HT1080 (cell line): ENCODE measurements at places on chromosomes 2 and 18. TPM values are rescaled to one million over a fixed set of nuclear protein-coding genes. Genes with fewer than 3 reads are reported as not detected.

DNA sequence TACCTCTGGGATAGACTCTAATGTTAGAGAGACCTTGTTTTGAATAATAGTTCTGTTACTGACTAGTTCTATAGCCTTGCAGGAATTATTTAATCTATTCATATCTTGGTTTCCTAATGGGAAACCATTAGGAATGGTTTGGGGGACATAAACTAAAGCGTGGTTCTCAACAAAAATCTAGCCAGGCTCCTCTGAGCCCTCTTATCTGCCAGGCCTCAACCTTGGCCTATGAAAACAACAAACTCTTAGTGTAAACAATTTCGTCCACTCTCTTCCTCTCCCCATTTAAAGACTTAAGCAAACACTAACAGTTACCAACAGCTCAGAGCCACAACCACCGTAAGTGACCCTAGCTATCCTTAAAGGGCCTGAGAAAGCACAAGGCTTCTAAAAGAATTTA lies 10.6 kb upstream of the NBAS start:
- DNase-seq: no peak

DNA sequence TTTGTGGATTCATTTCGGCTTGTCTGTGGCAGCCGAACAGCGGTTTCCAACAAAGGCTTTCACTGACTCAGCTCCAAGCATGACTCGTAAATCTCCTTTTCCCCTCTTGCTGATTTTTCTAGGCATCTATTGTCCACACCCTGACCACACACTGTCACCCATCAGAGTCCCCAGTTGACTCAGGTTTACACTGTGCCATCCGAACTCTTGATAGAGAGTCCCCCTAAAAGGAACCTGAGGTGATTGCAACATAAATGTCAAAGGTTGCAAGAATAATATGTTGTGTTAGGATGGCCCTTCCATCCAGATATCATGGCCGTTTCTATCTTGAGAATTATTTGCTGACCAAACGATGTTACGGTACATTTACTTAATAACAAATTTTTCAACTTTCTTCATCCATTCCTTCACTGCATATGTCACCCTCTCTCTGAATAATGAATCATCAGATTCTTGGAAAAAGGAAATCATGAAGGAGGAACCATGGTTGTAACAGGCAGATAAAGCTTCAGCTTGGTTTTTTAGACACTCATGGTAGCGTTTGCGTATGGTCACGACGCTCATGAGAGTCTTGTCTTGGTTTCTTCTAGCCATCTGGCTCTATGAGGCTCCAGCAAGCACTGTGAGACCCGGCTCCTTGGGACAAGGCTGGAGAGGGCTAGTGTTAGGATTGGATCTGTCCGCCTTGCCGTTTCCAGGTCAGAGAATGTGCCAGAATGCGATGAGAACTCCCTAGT lies 72.1 kb downstream of the NPAS2 start:
- DNase-seq: peak; percentile 80

DNA sequence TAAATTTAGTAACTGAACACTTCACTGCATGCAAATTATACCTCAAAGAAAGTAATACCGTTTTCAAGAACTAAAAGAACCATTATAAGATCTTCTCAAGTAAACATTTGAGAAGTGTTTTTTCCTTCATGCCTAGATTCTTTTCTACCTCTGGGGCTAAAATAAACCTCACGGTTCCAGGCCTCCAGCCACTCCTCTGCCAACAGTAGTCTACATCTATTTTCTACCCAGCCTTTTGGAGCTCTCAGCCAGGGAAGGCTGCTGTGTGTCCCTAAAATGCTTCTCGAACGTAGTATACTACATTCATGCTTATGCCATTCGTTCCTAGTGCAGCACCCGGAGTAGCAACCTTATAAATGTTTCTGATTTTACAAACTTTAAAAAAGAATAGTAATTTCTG lies 219.7 kb downstream of the AFF3 start:
- DNase-seq: no peak

DNA sequence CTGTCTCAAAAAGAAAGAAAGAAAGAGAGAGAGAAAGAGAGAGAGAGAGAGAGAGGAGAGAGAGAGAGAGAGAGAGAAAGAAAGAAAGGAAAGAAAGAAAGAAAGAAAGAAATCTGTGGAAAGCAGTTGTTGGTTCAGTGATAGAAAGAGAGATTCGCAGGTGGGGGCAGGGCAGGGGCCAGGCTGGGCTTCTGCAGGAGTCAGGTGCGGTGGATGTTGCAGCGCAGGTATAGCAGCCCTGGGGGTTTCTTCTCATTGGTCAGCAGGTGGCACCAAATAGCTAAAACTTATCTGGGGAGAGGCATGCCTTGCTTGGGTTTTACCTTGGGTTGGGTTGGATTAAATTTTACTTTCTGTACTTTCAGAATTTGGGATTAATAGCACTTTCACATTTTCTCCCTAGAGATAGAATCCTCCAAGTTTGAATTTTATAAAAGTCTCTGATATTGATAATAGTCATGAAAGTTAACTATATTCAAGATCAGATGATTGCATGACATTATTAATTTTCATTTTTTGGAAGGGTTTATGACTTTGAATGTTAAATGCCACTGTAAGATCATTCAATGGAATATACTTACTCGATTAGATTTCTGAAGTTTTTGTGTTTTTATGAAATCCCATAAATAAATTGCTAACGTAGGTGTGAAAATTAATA lies 66.6 kb downstream of the SPTBN1 start:
- peak; percentile 44 for DNase-seq

- no peak for DNase-seq
Observed at GRCh38 chr2:242027676-242028450, 158.3 kb downstream of the RTP5 start.

DNA sequence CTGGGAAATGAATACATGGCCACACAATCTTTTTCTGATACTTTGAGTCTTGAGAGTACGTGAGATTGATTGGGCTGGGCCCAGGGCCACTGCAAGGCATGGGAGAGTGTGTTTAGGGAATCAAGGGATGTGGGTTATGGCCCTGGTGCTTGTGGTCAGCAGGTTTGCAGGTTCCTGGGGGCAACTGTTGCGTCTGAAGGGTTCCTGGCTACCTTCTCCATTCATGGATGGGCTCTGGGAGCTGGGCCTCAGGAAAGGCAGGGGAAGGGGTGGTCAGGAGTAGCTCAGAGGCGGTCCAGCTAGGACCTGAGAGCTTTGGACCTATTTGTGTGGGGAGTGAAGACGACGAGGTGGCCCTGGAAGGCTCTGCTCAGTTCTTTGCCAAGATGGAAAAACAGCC lies 8.4 kb upstream of the ZAP70 start:
- no peak for DNase-seq

DNA sequence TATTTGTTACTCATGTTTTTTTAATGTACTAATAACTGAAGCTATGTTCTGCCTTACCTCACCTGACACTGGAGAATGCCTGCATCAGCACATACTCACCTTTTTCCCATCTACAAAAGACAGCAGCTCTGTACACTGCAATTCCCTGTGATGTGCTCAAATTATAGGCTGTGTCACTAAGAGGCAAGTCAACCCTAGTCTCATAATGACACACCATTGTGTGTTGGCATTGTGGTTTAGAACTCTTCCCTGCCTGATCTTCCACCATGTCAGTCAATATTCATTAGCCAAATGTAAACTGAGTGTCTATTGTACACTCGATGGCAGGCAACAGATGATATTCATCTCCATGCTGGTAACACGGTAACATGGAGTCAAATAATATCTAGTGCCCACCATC lies 332.1 kb upstream of the TCF4 start:
- no peak for DNase-seq

- DNase-seq: no peak
Observed at GRCh38 chr18:11990539-11990938, 9.2 kb downstream of the IMPA2 start.

DNA sequence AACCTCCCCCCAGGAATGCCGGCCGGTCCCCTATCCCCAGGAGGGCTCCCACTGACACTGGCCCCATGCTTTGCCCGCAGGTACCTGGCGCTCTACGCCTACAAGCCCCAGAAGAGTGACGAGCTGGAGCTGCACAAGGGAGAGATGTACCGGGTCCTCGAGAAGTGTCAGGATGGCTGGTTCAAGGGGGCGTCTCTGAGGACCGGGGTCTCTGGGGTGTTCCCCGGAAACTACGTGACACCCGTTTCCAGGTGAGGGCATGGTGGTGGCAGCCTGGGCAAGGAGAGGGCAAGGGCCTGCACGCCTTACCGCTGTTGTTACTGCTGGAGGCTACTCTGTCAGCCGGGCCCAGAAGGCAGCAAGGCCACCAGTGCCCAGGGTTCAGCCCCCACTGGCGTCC lies 181.3 kb downstream of the SEPTIN10 start:
- no peak for DNase-seq

GRCh38 chr2:190913725-190914124 lies 33.1 kb downstream of the GLS start:
- DNase-seq: no peak

DNA sequence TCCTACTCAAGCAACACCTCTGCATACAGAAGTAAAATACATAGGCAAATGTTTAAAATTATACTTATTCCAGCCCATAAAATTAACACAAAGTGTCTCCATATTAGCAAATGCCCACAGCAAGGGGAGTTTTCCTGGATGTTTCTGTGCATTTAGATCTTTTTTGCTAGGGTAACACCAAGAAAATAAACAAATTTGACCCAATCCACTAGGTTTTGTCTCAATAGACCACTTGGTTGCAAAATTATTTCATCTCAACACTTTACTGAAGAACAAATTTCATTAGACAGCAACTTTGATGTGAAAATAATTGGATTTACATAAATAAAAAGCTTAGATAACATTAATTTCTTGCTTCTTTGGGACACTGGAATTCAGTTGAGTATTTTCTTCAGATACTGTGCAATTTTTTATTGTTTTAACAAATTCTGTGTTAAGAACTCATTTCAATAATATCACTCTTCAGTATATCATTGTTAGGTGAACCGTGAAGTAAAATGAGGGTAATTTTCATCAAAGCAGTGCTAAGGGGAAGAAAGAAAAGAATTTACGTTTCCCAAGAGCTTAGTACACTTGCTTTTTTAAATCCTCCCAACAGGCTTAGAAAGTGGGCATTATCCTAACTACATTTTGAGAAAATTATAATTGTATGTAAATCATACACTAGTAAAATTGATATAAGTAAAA lies 133.5 kb upstream of the TTC39C start:
- no peak for DNase-seq

DNA sequence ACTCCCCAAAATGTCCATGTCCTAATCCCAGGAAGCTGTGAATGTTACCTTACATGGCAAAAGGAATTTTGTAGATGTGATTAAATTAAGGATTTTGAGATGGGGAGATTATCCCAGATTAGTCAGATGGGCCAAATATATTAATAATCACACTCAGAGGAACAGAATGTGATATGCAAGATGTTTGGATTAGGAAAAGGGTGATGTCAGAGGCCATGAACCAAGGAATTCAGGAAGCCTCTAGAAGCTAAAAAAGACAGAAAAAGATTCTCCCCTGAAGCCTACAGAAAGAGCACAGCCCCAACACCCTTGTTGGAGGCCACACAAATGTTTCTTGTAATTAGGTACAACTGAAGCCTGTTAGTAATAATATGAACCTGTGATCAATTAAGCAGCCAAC lies 13.1 kb downstream of the TMEM131 start:
- no peak for DNase-seq

DNA sequence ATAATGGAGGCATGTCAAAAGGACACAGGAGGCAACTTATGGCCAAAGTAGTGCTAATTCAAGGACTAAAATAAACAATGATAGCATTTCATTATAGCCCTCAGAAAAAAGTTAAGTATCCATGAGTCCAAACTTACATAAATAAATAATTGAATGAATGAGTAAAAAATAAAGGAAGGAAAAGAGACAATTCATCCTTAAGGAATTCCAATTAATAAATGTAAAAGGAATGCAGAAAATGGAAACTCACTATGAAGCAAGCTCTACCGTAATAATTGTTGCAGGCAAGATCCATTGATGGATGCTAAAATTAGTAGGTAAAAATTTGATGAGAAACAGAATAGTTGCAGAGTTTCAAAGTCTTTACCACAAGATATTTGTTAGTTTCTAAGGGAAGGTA lies 88.2 kb upstream of the RAPGEF4 start:
- DNase-seq: peak; percentile 23

- no peak for DNase-seq
Observed at GRCh38 chr2:235592430-235592829, 98.6 kb downstream of the AGAP1 start.

GRCh38 chr2:2892378-2892777 lies 485.2 kb downstream of the EIPR1 start:
- no peak for DNase-seq

GRCh38 chr2:85215081-85215447 lies 81.9 kb downstream of the TCF7L1 start:
- no peak for DNase-seq

- DNase-seq: peak; percentile 30
Observed at GRCh38 chr2:75844651-75845050, 133.9 kb upstream of the GCFC2 start.

- no peak for DNase-seq
Observed at GRCh38 chr2:126506786-126507185, 149.2 kb upstream of the GYPC start.

GRCh38 chr2:150663143-150663542 lies 175.7 kb upstream of the RND3 start:
- DNase-seq: peak; percentile 94

GRCh38 chr2:169110916-169111315 lies 41.6 kb downstream of the DHRS9 start:
- DNase-seq: no peak

DNA sequence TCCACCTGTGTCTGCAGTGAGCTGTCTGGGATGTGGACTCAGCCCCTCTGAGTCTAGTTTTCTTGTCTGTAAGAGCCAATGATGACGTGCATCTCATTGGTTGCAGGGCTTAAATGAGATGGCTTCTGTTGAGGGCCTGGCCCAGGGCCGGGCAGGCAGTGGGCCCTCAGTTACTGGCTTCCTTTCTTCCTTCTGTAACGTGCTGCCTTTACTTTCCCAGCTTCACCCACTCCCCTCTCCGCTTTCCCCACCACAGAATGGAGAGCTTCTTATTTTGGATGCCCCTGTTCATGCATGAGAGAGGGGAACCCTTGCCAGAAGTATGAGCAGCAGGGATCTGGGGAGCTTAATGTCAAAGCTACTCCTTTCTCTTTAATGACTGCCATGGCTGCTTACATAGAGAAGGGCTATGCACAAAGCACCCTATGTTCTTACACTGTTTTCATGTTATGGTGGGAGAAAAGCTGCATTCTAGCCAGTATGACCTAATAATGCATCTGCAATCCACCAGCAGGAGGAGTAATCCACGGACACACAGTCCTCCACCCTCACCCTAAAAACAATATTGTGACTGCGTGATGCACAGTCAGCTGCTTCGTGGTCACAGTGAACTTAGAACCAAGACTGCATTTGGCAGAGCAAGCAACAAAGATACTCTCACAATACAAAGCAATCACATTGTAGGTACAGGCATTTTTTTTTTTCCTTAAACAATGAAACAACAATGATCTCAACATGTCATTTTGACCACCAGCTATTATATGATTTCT lies 37.2 kb downstream of the CREG2 start:
- DNase-seq: peak; percentile 52

ZNF396 gene
- not detected in 2 replicates for total RNA-seq

VWA3B gene
- not detected in 2 replicates for total RNA-seq

FAM117B gene
- total RNA-seq: 0.90 and 1.2 TPM in 2 replicates
